Naive thymus-derived CD4-positive, alpha-beta T cell (primary cell): ENCODE measurements at places on chromosomes 4 and X. TPM values are rescaled to one million over a fixed set of nuclear protein-coding genes. Genes with fewer than 3 reads are reported as not detected.

- no peak overlapping the region for H3K27ac ChIP-seq
- no peak overlapping the region for H3K4me3 ChIP-seq
- no peaks in the 10 kb centered on the region for H3K4me1 ChIP-seq
Observed at GRCh38 chr4:4805887-4806286, 53.6 kb upstream of the MSX1 start.

DNA sequence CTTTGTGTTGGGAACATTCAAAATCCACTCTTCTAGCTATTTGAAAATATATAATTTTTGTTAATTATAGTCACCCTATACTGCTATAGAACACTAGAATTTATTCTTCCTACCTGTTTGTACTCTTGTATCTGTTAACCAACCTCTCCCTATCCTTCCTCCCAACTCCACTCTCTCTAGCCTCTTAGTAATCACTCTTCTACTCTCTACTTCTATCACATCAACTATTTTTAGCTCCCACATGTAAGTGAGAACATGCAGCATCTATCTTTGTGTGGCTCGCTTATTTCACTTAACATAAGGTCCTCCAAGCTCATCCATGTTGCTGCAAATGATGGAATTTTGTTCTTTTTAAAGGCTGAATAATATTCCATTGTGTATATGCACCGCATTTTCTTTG is 537.3 kb downstream of the MID1IP1 start:
- H3K4me3 ChIP-seq: no peak overlapping the region
- peaks cover 16% of the 10 kb centered on the region for H3K4me1 ChIP-seq
- DNase-seq: no peak
- no peaks in the 10 kb centered on the region for H3K27me3 ChIP-seq

GRCh38 chr4:1052231-1052671 is 40.8 kb downstream of the FGFRL1 start:
- H3K4me1 ChIP-seq: peaks cover 13% of the 10 kb centered on the region
- H3K4me3 ChIP-seq: no peak overlapping the region

The AFM gene
- total RNA-seq: not detected

The TEX13C gene
- total RNA-seq: not detected in 2 replicates

GRCh38 chr4:118745357-118745756 is 60.2 kb downstream of the METTL14 start:
- DNase-seq: no peak
- H3K36me3 ChIP-seq: no peaks in the 10 kb centered on the region
- H3K27me3 ChIP-seq: no peaks in the 10 kb centered on the region
- H3K4me3 ChIP-seq: no peak overlapping the region
